ENCODE measurements at places on chromosomes 3 and 15. TPM values are rescaled to one million over a fixed set of nuclear protein-coding genes. Genes with fewer than 3 reads are reported as not detected.

DNA sequence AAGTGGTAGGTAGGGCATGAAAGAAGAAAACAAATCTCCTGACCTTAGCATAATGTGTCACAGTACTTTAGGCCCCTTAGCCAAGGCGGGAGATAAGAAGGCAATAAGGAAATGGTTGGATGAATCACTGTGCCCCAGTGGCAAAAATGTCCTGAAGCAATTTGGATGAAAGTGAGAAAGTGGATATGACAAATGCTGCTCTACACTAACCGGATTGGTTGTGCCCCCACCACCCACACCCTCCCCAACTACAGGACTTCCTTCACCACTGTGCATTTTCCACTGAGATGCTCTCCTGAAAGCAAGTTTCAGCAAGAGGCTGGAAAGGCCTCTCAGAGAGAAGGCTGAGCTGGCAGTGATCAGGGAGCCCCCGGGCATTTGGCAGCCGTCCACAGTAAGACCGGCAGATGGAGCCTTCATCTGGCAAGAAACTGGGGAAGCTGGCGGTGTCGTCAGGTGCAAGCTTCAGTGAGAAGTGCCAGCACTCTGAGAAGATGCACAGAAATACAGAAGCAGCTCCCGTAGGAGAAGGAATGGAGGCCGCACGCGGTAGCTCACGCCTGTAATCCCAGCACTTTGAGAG, 63.8 kb downstream of the ATP1B3 start:
- DNase-seq: peak; percentile 77

GRCh38 chr15:101088788-101089578, 162.9 kb downstream of the CHSY1 start:
- peak; percentile 65 for DNase-seq

GRCh38 chr15:92394309-92395097, 822 bp downstream of the ST8SIA2 start:
- no peak for DNase-seq

DNA sequence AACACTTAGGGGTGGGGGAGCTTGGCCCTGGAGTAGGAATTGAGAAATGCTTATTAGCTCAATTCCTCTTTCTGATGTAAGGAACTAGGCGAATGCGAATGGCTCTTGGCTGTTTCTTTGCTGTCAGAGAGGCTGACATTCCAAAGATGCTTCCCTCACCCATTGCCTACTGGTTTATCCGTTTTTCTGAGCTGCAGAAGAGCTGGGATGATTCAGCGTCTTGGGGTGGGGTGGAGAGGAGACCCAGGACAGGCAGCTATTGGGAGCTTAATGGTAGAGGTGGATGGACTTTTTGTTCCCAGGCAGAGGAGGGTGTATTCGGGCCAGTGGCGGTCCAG, 9.8 kb downstream of the PLEKHO2 start:
- no peak for DNase-seq

DNA sequence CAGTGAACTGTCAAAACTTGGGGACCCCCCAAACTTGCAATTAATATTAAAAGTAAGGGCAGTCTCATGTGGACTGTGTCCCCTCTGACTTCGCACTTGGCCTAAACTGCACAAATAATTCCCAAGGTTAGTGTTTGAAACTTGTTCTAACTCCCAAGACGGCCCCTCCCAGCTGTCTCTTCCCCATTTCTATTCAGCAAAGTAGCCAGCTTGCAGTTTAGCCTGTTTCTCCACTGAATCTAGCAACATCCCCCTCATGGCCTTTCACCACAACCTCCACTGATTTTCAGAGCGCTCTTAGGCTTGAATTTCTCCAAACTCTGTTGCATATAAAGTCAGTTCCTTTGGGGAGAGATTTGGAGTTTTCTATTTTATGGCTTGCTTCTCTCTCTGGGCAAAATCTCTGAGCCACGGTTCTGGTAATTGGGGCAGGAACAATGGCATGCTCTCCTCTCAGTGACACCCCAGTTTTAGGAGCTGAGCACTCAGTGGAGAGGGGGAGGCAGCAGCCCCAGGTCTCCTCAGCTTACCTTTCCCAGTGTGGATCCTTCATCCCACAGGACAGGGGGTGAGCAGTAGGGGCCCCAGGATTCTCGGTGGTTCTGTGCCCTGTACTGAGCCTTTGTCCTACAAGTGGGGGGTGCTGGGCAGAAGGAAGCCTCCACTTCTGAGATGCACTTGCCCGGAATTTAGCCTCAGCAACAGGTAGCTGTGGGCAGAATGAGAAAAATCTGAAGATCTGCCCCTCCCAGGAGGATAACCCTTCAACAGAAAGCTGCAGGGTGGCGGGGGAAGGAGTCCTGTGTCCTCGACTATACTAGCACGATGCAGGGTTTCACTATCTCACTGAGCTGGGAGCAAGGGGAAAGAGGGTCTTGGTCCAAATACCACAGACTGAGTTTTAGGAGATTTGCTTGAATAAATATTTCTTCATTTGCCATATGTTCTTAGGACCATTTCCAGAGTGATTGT, 39.3 kb upstream of the GATA2 start:
- DNase-seq: no peak

DNA sequence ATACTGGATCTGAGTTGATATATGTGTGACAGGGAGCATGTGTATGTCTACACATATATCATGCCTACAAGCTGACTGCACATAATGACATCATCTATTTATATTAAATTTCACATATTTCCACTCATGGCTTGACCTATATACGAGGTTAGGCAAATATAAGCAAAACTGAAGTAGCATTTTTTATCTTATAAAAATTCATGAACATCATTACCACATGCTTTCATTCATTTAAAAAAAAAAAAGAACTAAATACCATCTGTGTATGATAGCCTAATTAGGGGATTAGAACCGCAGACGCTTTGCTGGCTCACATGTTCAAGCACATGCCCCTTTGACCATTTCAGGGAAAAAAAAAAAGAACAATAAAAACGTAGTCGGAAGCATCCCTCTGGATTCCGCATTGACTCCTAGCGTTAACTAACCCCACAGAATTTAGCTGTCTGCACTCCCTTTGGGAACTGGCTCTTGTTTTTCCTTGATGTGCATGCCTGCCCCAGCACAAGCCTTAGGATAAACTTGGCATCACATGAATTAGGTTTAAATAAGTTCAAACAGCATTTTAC, 888.4 kb downstream of the ROBO1 start:
- no peak for DNase-seq

- DNase-seq: no peak
Observed at GRCh38 chr15:73981761-73982221, 10.3 kb downstream of the STOML1 start.

- DNase-seq: no peak
Observed at GRCh38 chr3:9550999-9551398, 2.6 kb downstream of the LHFPL4 start.

DNA sequence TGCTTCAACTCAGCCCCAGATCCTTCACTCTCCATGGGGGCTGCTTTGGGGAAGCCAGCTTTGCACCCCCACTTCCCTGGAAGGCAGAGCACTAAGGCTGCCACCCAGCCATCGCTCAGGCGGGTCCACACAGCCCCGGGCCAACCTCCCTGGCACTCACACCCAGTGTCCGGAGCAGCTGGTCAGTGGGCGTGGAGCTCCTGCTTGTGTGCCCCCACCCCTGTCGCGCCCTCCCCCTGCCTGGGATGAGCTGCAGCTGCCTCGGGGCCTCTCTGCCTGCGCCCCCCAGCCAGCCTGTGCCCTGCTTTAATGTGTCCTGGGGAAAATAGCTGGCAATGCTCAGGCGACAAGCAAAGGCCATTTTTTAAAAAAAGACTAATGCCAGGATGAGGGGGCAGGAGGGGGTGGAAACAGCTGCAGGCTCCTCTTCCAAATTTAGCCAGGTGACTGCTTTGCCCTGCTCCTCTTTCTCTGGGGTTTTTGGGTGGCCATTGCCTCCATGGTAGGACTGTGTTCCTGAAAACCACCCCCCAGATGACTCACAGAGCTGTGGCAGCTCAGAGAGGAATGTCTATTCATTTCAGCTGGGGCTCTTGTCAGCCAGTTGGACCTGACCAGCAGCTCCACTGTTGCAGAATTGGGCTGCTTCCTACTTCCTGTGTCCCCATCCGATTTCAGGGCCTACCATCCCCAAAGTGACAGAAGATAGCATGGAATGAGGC, 65.0 kb downstream of the CEMIP start:
- no peak for DNase-seq

DNA sequence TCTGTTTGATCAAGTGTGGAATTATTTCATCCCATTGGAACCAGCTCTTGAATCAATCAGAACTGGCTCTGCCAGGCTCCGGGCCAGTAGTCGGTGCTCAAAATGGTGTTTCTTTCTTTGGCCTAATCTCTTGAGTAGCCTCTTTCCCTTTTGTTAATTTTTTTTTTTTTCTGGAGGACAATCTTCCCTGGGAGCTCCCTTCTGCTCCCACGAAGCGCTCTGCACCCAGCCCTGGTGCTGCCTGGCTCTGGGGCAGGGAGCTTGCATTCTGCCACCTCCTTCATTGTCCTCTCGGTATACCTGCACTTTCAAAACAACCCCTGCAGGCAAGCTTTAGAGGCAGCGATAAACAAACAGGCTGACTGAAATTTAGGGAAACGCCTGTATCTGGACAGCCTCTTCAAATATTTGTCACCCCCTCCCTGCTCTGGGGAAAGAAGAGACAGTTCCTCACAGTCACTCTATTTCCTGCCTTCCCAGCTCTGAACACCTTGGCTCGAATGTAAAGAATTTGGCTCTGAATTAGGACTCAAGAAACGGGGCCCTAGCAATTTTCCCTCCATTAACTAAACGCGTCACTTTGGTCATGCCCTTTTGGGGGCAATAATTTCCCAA, 1.1 kb upstream of the THSD4 start:
- DNase-seq: no peak

- DNase-seq: peak; percentile 62
Observed at GRCh38 chr3:24485511-24485910, 9.1 kb downstream of the THRB start.

GRCh38 chr3:11385326-11385725, 113.1 kb downstream of the ATG7 start:
- DNase-seq: no peak

DNA sequence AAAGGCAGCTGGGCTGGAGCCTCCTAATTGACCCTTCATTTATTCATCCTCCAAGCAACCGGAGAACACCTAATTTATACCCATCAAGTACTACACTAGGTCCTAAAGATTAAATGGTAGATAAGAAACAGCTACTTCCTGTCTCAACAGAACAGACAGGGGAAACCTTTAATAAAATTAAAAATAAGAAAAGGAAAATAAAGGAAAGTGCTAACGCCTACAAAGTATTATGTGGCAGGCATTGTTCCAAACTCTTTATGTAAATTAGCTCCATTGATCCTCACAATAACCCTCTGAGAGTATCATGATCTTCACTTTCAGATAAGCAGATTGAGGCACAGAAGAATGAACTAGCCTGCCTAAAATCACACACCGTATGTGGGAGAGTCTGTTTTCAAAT, 139.5 kb downstream of the CNTN6 start:
- DNase-seq: no peak

- DNase-seq: peak; percentile 30
Observed at GRCh38 chr15:101326462-101327146, 31.6 kb upstream of the SNRPA1 start.

DNA sequence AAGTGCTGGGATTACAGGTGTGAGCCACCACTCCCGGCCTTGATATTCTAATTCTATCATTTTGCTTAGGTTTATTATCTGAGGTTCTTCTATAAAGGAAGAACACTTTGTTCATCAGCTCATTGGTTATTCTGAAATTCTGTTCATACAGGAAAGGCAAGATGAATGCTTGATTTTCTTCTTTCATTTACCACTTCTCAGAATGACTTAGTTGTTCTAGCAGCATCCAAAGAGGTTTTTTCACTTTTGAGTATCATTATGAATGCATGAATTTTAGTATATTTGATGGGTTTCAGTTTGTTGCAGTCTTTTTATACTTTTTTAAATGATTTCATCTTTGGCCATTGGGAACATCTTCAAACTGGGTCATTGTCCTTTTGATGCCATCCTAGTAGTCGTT, 51.8 kb downstream of the RNF111 start:
- no peak for DNase-seq

GRCh38 chr3:14631101-14631497, 20.5 kb upstream of the CCDC174 start:
- DNase-seq: no peak

- no peak for DNase-seq
Observed at GRCh38 chr3:133994166-133994890, 35.4 kb downstream of the SLCO2A1 start.

DNA sequence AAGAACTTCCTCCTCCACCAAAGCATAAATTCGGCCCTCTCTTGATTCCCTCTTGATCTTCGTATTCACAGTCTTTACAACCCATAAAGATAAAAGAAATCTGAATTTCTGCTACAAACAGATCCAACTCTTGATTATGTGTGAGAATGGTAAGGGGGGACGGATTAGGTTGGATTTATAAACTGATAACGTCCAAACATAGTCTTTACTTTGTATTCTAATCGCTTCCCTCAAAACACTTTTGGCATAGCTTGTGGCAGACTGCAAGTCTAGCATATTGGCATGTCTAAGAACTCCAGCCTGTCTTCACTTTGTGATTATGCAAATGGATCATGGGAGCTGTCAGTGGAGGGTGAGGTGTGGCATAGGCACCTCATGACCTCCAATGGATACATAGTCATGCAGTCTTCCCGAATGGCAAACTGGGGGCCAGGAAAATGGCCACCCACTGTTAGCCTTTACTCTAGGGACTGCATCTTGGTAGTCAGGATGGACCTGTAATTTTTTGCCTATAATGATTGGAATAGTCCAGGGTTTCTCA, 24.3 kb upstream of the GPR171 start:
- DNase-seq: no peak

DNA sequence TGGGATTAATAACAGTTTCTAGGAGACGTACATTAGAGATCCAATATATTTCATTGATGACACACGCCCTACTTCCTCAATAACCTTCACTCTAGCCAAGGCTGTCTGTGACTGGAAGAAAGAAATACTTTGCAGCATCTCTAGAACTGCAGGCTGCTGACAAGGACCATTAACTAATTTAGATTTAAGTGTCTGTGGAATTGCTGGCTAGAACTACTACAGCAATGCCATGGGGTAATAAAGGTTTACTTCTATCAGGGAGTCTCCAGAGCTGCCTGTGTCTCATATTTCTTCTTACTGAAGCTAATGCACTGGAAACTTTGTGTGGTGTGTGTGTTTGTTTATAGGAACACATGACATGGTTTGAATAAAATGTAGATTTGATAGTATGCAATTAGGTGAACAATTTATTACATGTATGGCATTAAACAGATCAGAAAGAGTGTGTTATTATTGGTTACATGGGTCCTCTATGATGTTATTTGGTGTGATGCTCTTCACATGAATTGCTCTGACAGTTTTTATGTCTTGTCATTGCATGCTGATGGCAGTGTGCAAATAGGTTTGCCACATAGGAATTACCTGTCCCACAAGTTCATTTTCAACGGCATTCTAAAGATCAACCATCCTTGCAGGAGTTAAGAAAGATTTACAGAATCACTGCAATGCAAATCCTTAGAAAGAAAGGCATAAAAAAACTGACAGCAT, 916.2 kb upstream of the CADM2 start:
- no peak for DNase-seq

GRCh38 chr15:42085236-42085605, 9.1 kb downstream of the PLA2G4D start:
- no peak for DNase-seq

The TEX55 gene
- not detected for total RNA-seq

The LIPH gene
- 5.8 TPM for total RNA-seq

The SCAANT1 gene
- not detected for total RNA-seq

The SRGAP3 gene
- 6.7 TPM for total RNA-seq

The SCN5A gene
- not detected for total RNA-seq

The SORD gene
- total RNA-seq: 8.8 TPM

The CCK gene
- total RNA-seq: 3.5 TPM

The ARGFX gene
- total RNA-seq: not detected

The CMTM8 gene
- total RNA-seq: 16.5 TPM

The CYP11A1 gene
- total RNA-seq: 6.6 TPM

The TM4SF4 gene
- total RNA-seq: 500 TPM

Data from Peyer's patch (tissue), 4 donors.